ENCODE measurements at places on chromosomes 3 and 15.

- DNase-seq, result no peak
Observed at GRCh38 chr15:98476559-98476958, 171.8 kb upstream of the IGF1R start.

GRCh38 chr15:51396921-51397320, 55.5 kb downstream of the GLDN start:
- DNase-seq, result no peak

GRCh38 chr3:14396031-14396692, 6.2 kb upstream of the SLC6A6 start:
- no peak for DNase-seq

- no peak for DNase-seq
Observed at GRCh38 chr3:195194559-195195206, 76.3 kb downstream of the XXYLT1 start.

GRCh38 chr3:42742259-42742658, 30.8 kb downstream of the CCDC13 start:
- DNase-seq, result no peak

GRCh38 chr15:70252056-70252950, 154.6 kb upstream of the TLE3 start:
- no peak for DNase-seq

GRCh38 chr3:172217877-172218276, 178.5 kb downstream of the FNDC3B start:
- DNase-seq, result no peak

DNA sequence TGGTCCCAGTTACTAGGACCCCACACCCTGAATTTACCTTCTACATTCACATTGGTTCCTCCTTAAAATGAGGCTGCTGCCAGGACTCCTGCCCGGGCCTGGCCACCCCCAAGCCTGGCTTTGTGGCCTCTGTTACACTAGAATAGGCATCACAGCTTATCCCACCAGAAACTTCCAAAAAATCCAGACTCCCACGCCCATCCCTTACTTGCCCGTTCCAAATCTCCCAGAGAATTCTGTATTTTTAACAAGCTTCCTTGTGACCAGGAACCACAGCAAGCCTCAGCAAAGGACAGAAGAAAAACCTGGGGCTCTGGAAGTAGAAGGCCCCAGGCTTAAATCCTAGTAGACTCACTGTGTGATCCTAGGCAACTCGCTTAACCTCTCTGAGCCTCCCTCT, 36.0 kb upstream of the SLC6A1 start:
- DNase-seq, result no peak

DNA sequence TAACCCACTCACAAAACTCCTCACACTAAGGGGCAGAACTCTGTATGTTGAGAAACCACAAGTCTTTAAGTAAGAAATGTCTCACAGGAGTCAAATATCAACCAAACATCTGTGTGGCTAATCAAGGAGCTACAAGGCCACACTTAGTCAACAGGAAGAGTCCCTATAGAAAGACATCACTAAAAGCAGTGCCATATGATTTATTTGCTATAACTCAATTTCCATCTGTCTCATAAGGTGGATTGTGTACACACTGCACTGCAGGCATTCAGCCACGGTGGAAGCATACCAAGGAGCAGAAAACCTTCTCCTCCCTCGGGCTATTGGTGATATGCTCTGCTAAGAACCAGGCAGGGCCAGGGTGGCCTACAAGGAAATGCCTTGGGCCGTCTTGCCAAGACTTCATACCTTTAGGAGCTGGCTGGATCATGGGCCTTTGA, 197.6 kb upstream of the CFAP20DC start:
- DNase-seq, result no peak

DNA sequence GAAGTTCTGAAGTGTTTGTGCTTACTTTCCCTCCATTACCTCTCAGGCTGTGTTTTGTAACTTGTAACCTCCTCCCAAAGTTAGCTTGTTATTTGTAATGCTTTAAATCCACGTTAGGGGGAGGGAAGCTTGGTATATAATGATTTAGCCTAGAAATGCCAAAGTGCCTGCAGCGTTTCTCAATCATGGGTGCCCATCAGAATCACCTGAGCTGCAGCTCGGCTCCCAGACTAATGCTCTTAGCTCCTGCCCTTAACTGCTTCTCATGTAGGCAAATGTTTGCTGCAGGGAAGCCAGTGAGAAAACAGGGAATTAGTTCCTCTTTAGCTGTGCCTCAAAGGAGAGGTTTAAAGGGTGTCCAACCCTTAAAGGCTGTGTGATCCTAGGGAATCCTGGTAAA, 219.2 kb upstream of the NAALADL2 start:
- no peak for DNase-seq

DNA sequence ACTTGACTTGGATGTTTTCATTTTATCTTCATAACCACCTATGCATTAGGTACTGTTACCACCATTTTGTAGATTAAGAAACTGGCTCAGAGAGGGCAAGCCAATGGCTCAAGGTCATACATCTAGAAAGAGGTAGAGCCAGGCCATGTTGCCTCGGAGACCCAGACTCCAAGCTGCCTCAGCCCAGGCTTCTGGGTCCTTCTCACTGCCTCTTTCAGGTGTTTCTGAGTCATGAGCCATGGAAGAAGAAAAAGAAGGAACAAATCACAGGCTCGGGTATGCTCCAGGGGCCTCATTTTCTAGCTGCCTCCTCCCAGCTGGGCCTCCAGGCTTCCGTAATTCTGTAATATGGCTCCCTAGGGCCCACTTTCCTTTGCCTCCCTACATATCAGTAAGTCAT, 226.5 kb upstream of the TOPAZ1 start:
- no peak for DNase-seq

- DNase-seq, result no peak
Observed at GRCh38 chr15:71496336-71496955, 313.9 kb upstream of the NR2E3 start.

DNA sequence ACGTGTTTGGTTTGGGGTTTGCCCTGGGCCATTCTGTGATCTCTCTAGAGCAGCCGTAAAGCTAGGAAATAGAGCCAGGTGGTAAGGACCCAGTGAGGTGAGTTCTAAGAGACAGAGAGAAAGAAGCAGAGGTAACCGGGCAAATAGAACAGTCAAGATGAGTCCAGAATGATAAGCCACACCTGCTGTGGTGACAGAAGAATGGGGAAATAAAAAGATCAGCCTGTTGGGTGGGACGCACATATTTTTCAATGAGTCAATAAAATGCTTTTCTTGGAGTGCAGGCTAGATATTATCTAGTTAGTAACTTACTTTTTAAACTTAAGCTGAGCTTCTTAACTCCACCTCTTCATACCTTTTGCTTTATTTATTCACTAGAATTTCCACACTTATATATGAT, 135.0 kb downstream of the NFKBIZ start:
- DNase-seq, result no peak

DNA sequence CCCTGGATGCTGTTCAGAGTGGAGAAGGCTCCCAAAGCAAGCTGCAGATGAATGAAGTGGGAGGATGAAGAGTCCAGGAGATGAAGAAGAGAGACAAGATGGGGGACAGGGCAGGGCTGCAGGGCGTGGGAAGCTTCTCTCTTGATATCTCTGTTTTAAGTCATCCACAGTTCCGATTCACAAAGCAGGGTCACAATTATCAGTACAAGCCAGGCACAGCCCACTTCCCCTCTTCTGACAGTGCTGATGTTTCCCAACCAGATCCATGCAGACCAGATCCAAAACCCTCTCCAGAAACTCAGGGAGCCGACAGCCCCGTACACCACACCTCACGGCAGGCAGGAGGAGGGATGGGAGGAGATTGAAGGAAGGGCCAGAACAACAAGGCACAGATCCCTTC, 31.1 kb downstream of the NTRK3 start:
- DNase-seq, result no peak

DNA sequence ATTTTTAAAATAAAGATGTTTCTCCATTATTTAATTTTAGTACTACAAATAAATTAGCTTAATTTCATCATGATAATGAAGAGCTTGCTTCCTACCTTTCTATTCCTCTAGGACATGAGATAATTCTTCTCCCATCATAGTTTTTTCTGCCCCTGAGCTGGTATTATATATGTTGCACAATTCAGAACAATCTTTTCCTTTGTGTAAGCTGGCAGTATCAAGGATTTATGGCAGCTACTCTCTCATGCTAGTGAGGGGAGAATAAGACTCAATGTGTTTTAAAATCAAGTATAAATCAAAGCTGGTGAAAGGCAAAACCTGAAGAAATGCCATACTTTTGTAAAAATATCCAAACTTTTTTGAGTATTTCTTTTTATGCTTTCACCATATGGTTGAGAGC, 1405.3 kb downstream of the SI start:
- DNase-seq, result no peak

- DNase-seq, result no peak
Observed at GRCh38 chr3:115831864-115832263, 208.6 kb downstream of the GAP43 start.

- DNase-seq, result no peak
Observed at GRCh38 chr15:83850501-83851245, 196.8 kb downstream of the ADAMTSL3 start.

- DNase-seq, result peak; percentile 77
Observed at GRCh38 chr3:197599089-197599765, 43.5 kb upstream of the BDH1 start.

DNA sequence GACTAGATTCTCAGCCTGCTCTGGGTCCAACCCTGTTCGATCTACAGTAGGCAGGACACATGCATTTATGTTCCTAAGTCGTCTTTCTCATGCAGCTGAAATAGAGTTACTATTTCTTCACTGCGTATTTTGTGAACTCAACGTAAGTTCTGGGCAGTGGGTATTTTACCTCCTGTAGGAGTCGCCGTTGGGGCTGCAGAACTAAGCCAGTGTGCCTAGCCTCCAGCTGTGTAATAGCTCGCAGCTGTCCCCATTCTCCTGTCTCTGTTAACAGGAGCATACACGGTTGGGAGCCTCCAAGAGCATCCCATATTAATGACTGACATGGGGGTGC, 58.4 kb upstream of the HRH1 start:
- no peak for DNase-seq

GRCh38 chr15:90883976-90884718, at the start of gene FES:
FES (plus strand) TSS chr15:90884504; CDS start chr15:90885046, 542 bp downstream.
- DNase-seq, result peak; percentile 61

GRCh38 chr3:100032243-100032642, 82.1 kb downstream of the FILIP1L start:
- no peak for DNase-seq

GRCh38 chr3:14962762-14963161, 15.4 kb downstream of the NR2C2 start:
- DNase-seq, result no peak

- no peak for DNase-seq
Observed at GRCh38 chr3:156492801-156493261, 62.1 kb downstream of the SSR3 start.

- no peak for DNase-seq
Observed at GRCh38 chr3:86978111-86978551, 12.8 kb downstream of the VGLL3 start.

DNA sequence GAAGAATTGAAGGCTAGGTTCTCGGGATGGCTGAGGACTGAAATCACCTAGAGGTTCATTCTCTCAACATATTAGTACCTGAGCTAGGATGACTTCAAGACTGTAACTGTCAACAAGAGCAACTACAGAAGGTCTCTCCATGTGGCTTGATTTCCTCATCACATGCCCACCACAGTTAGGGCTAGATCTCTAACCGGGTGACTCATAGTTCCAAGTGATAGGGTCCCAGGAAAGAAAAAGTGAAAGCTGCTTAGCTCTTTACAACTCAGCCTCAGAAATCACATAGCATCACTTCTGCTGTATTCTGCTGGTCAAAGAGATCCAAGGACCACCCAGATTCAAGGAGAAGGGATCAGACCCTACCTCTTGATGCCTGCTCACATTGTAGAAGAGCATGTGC, 165.4 kb upstream of the AGTR1 start:
- no peak for DNase-seq

DNA sequence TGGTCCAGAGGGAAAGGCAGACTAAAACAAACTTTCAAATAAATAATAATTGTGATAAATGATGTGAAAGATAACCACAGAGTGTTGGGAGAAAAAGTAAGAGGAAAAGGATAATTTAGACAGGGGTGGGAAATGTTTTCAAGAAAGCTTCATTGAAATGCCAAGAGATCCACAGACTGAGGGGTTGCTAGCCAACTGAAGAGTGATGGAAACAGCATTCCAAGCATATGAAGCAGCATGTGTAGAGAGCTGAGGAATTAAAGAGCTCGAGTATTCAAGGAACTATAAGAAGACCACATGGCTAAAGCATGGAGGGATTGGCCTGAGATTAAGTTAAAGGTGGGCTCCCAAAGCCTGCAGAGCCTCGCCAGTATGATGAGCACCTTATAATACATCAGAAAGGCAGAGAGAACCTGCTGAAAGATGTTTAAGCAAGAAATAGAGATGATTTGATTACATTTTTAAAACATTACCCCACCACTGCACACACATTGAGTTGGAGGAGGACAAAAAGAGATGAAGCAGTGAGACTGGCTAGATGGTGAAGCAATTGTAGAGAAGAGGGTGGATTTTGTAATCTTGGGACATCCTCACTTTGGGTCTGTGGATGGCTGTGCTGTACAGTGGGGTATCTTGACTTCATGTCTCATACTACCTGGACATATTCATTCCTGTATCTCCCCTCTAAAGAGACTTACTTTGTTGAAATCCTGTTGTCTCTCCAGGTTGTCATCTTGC, 100.8 kb downstream of the STAC start:
- no peak for DNase-seq

DNA sequence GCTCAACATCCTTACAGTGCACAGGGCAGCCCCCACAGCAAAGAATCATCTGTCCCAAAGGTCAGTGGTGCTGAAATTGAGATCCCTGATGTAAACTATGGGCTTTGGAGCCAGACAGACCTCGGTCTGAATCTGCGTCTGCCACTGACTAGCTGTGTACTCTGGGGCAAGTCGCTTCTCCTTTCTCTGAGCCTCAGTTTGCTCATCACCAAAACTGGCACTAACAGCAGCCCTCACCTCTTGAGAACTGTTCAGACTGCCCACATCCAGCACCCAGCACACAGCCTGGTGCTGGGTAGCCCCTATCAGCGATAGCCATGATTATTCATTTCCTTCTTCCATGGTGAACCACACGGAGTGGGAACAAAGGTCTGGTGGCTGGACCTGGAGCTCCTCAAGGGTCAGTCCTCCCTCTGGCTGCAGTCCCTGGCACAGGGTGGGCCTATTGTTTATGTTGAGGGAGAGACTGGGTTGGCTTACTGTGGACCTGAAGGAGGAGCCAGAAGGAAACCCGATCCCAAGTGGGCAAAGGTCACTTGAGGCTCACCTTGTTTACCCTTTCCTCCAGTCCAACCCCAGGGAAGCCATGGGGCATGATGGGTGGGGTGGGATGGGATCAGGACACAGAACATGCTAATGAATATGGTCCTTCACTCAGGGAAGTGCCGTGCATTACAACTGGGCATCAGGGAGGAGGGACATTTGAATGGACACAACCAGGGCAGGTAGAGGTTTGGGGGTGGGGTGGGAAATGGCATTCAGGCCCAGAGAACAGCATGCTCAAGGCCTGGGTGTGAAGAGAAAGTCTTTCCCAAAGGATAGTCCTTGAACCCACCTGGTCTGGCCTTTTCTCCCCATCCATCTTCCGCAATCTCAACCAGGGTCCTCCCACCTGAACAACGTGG, 1.6 kb upstream of the PRKCD start:
- DNase-seq, result no peak

- no peak for DNase-seq
Observed at GRCh38 chr3:106276755-106277612, 408.2 kb upstream of the CBLB start.

Data from CD4-positive, alpha-beta T cell treated with Interferon gamma for 1 hour (primary cell).